ENCODE measurements at places on chromosomes 12 and 14. TPM values are rescaled to one million over a fixed set of nuclear protein-coding genes. Genes with fewer than 3 reads are reported as not detected.

IL23A gene
- 0.40 TPM for polyA plus RNA-seq

OLR1 gene
- not detected for polyA plus RNA-seq

CD163L1 gene
- polyA plus RNA-seq, result not detected

ADAM21 gene
- polyA plus RNA-seq, result 0.30 TPM

ZBTB42 gene
- 0.25 TPM for polyA plus RNA-seq

DERA gene
- 62.1 TPM for polyA plus RNA-seq

RPGRIP1 gene
- polyA plus RNA-seq, result 1.9 TPM

TAS2R46 gene
- not detected for polyA plus RNA-seq

TAS2R7 gene
- polyA plus RNA-seq, result not detected

CSRP2 gene
- 0.56 TPM for polyA plus RNA-seq

All from immature natural killer cell (primary cell).